ENCODE measurements at places on chromosomes 2 and 18.

DNA sequence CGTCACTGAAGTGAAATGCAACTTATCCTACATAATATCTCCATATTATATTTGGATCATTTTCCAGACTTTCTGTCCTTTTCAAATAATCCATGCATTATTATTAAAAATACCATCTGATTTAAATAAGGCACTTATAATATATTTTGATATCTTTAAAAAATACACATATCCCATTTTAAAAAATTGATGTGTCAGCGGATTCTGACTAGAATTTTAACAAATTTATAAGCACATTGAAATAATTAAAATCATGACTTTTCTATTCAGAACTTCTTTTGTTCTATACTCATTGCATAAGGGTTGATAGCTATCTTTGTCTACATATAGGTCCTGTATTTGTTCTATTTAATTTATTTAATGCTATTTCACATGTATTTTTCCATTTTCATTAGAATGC lies 199.0 kb upstream of the DSEL start:
- DNase-seq, result no peak

DNA sequence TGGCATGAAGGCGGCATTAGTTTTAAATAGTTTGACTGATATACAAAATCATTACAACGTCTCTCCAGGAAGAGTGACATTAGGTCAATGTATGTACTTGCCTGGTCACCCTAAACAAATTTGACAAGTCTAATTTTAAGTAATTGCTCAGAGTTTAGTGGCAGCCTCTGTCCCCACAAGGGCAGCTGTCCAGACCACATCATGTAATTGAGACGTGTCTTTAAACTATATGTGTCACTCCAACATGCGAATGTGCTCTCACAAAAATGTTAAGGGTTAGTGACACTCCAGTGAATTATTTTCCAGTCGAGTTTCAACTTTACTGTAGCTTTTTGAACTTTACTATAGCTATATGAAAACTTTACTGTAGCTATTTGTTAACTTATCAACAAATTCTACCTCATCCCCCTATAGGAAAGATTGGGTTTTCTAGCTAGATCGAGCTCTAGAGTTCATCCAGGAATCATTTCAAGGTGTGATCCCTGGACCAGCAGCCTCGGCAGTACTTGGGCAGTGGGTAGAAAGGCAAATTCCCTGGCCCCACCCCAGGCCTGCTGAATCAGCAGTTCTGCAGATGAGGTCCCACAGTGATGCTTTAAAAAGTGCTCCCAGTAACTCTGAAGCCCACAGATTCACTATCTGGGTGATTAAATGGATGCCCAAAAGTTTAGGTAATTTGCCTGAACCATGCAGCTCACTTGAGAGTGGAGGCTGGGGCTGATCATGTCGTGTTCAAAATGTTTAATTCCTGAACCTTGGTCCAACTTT lies 66.4 kb upstream of the POU3F3 start:
- DNase-seq, result no peak

- no peak for DNase-seq
These were observed 218.4 kb downstream of the PDE1A start for GRCh38 chr2:182208421-182208820.

DNA sequence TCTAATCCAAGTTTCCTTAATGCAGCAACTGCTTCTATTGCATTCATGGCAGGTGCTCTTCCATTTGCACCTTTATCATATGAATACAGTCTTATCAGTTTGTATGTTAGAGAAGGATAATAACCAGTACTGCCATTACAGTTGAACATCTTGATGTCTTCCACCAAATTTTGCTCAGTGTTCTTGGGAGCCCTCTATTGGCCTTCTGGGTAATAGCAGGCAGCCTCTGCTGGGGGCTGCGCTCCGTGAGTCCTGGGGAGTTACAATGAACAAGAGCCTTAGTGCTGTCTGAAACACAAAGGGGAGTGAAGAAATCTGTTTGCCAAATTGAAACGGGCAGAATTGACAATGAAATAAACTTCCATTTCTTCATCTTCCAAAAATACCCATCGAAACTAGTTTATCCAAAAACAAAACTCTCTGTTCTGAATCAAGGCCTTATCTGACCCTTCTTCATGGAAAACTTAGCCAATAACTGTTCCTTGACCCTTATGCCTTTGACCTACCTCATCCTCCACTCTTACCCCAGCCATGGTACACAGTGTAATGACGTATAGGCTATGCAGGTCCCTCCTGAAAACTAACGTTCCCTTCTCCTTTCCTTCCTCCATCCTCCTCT lies 79.9 kb downstream of the ALK start:
- peak; percentile 46 for DNase-seq
